ENCODE measurements at places on chromosomes 12 and 14. TPM values are rescaled to one million over a fixed set of nuclear protein-coding genes. Genes with fewer than 3 reads are reported as not detected.
A peak's percentile ranks its signal among the peaks of the same experiment; 100 is the strongest.

FGD6 gene
- 0.86 TPM for total RNA-seq

PFDN5 gene
- 344 TPM for total RNA-seq

DNA sequence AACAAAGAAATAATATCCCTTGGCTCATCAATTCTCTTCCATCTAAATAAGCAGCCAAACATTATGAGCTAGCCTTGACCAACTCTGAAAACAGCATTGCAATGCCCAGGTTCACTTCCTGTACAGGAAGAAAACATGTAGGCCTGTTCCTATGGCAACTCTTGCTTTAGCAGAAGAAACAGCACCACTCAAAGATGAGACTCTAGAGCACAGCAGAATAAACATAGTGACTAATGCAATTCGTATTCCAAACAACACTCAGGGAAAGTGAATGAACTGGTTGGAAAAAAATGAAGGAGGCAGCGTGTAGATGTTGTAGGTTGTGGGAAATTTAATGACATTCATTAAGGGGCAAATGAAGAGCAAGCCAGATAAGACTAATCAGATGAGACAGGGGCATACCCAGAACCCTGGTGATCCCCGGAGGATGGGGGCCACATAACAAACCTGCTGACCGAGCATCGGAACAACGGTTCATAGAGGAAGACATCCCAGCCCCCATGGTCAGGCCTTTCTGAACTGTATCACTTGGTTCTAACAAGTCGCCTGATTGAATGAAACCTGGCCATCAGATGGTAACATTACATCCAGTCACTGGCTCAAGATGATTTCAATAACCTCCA lies 9.0 kb downstream of the ARHGDIB start:
- peak; percentile 56 for DNase-seq

- no peak for DNase-seq
Measured at GRCh38 chr14:35419429-35419841, 14.9 kb upstream of the NFKBIA start.
